ENCODE measurements at places on chromosomes 12 and 14.

DNA sequence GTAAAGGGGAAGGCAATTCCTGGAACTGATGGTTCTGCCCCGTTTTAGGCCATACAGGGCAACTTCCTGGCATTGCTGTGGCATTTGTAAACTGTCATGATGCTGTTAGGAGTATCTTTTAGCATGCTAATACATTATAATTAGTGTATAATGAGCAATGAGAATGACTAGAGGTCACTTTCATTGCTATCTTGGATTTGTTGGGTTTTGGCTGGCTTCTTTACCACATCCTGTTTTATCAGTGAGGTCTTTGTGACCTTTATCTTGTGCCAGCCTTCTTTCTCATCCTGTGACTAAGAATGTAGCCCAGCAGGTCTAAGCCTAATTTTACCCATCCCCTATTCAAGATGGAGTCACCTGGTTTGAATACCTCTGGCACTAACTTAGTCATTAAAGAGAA, 51.2 kb downstream of the TESPA1 start:
- no peak for DNase-seq

- no peak for DNase-seq
Measured at GRCh38 chr12:92467886-92468285, 234.9 kb upstream of the PLEKHG7 start.

- peak; percentile 36 for DNase-seq
Measured at GRCh38 chr12:4273652-4274395, at the start of gene CCND2. Gene CCND2, plus strand, starts transcription at chr12:4273762. Its CDS starts 279 bp downstream, at chr12:4274041.

- DNase-seq, result no peak
Measured at GRCh38 chr12:102638777-102639176, 158.4 kb upstream of the IGF1 start.

- no peak for DNase-seq
Measured at GRCh38 chr14:72894623-72895378, 900 bp upstream of the DPF3 start.

DNA sequence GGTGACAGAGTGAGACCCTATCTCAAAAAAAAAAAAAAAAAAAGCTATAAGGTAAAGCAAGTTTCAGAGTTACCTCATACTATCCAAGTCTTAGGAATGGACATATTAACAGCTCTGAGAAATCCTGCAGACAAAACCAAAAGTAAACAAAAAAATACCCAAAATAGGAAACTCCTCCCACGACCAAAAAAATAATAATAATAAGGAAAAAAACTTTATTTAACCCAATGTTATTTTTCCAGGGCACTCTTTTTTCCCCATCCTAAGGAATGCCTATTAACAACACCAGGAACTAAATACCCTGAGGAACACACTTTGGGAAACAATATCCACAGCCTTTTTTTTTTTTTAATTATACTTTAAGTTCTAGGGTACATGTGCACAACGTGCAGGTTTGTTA, 135.5 kb upstream of the CCND2 start:
- no peak for DNase-seq

DNA sequence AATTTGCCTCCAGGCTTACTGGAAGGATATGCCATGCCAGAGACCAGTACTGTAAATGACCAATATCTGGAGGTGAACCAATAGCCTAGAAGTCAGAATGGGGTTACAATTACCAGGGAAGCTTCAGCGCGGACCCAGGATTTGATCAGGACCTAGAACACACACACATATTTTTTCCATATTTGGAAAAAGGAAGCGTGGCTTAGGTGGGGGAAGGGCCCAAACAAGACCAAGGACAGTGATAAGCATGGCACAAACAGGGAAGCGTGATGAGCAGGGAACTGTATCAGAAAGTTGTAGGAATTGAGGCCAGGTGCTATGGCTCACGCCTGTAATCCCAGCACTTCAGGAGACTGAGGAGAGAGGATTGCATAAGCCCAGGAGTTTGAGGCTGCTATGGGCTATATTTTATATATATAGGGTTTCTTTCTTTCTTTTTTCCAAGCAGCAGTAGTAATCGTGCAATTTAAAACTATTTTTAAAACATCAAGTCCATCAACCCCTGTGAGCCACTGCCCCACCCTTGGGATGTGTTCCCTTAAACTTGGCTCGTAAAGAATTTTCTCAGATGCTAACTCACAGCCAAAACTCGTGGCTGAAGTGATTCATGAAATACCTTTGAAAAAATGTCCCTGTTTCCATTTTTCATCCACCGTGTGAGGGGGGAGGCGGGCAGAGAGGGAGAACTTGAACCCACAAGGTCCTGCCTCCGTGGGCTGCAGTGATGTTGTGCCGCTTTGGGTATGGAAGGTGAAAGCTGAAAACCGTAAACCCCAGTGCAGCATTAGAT, 16.7 kb downstream of the HRK start:
- DNase-seq, result no peak

DNA sequence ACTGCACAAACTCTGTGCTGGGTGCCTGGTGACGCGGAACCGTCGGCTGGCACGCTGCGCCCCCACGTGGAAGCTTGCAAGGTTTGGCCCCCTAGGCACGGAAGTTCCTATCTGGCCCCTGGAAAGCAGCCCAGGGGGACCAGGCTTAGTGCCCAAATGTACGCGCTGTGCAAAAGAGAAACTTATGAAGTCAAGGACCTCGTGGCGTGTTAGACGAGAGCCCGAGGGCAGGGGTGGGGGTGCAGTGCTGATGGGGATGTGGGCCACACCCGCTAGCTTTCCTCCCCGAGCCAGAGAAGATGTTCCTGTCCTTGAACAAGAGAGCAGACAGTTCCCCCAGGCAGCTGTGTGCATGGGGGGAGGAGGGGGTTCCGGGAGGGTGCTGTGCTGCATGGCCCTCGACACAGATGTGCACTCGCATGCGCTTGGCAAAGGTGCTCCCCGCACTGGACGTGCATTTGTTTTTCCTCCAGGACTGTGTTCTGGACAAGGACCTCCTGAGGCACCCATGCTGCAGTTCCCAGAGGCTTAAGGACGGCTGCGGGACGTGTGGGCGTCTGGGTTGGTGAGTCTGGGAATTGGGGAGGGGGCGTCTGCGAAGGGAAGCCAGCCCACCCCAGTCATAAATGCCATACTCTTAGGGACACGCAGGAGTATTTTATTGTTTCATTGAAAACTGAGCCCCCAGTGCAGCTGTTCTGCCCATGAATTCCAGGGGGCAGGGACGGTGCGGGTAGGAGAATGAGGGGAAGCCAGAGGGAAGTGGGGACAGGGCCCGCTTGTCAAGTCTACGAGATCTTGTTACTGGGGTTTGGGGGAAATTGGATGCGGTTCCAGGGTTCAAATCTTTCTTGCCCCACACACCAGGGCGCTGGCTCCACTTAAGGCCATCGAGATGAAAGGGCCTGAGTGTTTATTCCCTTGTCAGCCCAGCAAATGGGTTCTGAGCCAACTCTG, 80.0 kb downstream of the NTF3 start:
- no peak for DNase-seq

DNA sequence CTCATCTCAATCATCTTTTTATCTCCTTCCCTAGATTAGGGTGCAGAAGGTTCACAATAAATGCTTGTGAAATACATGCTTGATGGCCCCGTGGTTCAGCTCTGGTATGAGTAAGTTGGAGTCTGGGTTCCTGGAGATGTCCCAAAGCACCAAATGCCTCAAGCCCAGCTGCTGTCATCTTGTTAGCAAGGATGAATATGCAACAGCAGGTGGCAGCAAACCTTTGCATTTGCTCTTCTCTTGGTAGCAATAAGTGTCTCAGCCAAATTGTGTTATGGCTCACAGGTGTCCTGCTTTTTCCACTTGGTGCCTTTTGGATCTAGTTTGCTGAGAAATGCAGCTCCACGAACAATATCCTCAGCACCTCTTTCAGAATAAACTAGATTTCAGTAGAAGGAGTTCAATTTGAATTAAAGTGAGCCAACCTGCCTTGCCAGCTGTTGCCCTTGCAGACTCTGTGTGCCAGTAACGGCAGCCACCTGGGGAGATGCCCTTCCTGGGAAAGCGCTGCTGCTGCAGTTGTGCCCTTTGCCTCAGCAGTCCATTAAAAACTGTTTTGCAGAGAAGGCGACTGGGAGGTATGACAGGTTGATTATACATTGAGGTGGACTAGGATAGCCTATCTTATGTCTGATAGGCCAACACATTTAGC, 417.3 kb downstream of the SNAPC1 start:
- DNase-seq, result peak; percentile 89

- DNase-seq, result no peak
Measured at GRCh38 chr14:105287249-105288102, 13.3 kb downstream of the BRF1 start.

GRCh38 chr12:58888131-58888783, 32.0 kb downstream of the LRIG3 start:
- DNase-seq, result peak; percentile 100

GRCh38 chr14:48738186-48738925, 847.8 kb downstream of the RPS29 start:
- DNase-seq, result no peak

DNA sequence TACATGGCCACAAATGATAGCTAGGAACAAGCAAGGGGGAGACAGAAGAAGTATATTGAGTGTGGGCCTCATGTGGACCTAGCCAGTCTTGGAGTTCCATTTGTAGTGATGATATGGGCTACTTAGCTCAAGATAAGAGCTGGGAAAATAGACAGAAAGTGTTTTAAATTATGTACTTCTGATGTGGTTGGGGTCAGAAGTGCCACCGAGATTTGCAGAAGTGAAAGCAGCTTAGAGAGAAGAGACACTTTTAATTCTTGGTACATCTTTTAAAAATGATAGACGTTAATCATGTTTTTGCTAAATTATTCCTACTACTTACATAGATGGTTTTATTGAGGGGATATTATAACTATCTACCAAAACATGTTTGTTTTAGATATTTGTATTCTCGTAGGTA, 198.3 kb upstream of the PDZRN4 start:
- no peak for DNase-seq

DNA sequence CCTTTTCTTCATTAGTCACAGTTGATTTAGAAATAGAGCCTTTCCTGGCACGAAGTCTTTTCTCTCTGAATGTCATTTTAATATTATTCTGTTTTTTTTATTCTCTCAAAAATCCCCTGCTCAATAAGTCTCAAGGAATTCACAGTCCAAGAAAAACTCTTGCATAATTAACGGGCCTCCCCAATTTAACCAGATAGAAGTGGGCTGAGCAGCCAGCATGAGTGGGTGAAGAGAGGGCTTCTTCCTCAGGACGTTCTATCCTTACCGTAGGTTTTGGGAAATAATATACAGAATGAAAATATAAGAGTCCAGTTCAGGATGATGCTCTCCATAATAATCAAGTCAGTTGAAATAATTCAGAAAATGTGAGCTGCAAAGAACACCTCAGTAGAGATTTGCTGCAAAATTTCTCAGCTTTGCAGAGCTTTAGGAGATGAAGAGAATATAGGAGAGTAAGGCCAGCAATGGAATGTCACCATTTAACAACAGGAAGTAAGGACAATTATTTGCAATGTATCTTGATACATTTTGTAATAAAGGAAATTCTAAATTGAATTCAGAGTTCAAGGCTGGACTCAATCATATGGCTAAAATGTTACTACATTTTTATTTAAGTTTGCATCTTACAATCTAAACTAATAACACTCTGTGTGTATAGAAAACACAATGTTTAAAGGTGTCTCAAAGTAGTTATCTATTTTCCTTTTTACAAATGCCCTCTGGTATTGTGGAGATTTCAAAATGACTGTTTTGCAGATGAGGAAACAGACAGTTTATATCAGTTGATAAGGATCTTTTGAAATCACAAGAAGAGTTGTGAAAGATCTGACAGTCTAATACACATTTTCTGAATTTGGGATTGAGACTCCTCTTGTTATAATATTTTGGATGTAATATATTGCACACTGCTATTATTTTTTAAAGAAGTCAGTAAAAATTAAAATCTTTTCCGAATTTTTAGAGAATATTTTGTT, 1724.1 kb upstream of the SEL1L start:
- no peak for DNase-seq

- DNase-seq, result peak; percentile 66
Measured at GRCh38 chr12:39431797-39432196, 11.1 kb downstream of the KIF21A start.

DNA sequence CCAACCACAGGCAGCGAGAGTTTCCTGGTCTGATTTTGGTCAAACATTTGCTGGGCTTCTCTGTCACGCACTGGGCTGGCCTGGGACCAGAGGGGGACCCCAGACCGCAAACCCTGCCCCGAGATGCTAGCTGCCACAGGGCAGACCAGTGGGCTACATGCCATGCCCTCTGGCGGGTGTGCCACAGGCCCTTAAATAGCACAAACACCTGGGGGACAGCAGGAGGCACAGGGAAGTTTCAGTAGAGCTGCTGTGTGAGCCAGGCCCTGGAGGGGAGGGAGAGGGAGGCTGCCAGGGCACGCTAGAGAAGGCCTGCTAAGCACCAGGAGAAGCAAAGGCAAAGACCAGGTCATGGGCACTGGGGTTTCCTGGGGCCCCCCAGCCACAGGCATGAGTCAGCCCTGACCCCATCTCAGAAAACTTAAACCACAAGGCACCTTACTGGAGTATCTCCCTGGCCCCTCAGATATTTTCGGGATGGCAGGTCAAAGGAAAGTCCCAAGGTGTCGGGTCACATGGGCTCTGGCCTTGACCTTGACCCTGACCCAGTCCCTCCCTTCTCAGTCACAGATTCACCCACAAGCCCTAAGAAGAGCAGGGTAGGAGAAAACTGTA, 29.2 kb downstream of the ITPK1 start:
- no peak for DNase-seq

DNA sequence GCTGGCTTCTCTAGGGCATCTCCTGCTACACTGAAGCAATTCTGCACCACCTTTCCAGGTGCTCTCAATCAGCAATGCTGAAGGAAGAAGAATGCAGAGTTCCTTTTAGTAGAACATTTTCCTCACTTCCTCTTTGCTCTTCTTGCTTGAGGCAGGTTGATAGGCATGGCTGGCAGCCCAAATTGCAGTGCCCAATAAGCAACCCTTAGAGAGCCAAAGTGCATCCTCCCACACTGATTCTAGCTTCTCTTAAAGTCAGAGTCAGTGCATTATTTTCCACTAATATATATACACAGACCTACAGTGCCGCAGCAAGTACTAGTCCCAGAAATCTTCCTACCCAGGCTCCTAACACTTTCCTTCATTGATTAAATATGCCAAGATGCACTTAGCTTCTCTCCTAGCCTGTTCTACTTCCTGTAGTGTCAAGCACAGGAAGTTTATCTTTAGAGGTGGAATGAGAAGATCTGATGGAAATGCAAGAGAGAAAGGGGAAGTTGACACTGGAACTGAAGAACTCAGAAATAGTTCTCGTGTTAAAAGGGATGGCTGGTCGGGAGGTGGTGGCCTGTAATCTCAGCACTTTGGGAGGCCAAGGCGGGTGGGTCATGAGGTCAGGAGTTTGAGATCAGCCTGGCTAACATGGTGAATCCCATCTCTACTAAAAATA, 132.7 kb downstream of the SSPN start:
- no peak for DNase-seq

- no peak for DNase-seq
Measured at GRCh38 chr12:89472508-89472907, 52.1 kb downstream of the GALNT4 start.

GRCh38 chr14:69490219-69490918, 5.8 kb downstream of the PLEKHD1 start:
- DNase-seq, result no peak

GRCh38 chr12:29234965-29235626, 86.0 kb downstream of the FAR2 start:
- no peak for DNase-seq

GRCh38 chr12:19440019-19440858, 947 bp downstream of the AEBP2 start:
- DNase-seq, result peak; percentile 56

- DNase-seq, result peak; percentile 77
Measured at GRCh38 chr12:52023182-52023975, 16.6 kb downstream of the TAMALIN start.
